PC-9 (cell line): ENCODE measurements at places on chromosomes 3 and 15. TPM values are rescaled to one million over a fixed set of nuclear protein-coding genes. Genes with fewer than 3 reads are reported as not detected.

Gene GOLGA6L4
- total RNA-seq: 1.8 and 2.3 TPM in 2 replicates

Gene SLC22A14
- total RNA-seq: not detected in 2 replicates

Gene IGDCC3
- 0.22 and 0.38 TPM in 2 replicates for total RNA-seq

Gene TOPBP1
- 42.2 and 52.2 TPM in 2 replicates for total RNA-seq

Gene PRR20G
- not detected in 2 replicates for total RNA-seq

Gene PLSCR5
- not detected in 2 replicates for total RNA-seq

Gene PLA2G4F
- total RNA-seq: 1.2 and 1.9 TPM in 2 replicates

Gene SELENOS
- 20.8 and 28.6 TPM in 2 replicates for total RNA-seq

Gene RRP9
- 23.4 and 23.9 TPM in 2 replicates for total RNA-seq

Gene MAGEL2
- total RNA-seq: not detected in 2 replicates

Gene MST1R
- 84.3 and 98.3 TPM in 2 replicates for total RNA-seq

Gene ZPLD1
- total RNA-seq: not detected in 2 replicates

Gene ARHGEF26
- total RNA-seq: 7.9 and 10.0 TPM in 2 replicates

Gene C3orf49
- total RNA-seq: not detected in 2 replicates

Gene TJP1
- total RNA-seq: 152 and 159 TPM in 2 replicates

Gene ZSCAN2
- total RNA-seq: 9.7 and 11.3 TPM in 2 replicates
